ENCODE measurements at places on chromosomes 5 and 9.

DNA sequence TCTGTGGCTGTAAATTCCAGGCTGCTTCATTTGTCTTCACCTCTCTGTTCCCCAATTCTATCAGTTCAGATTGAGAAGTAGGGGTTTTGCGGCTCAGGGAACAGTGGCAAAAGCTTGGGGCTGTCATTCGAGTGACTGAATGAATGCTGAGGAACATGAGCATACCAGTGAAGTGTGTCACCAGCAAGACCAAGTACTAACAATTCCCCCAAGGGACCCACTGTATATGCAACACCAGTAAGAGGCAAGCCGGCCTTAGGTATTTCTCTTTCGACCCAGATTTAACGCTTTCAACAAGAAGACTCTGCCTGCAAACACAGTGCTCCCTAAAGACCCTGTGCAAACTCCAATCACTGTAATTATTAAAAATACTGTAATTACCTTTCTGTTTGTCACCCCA, 25.8 kb downstream of the KLHL3 start:
- no peak for DNase-seq

- DNase-seq: no peak
Measured at GRCh38 chr5:176632745-176633144, 2.3 kb downstream of the EIF4E1B start.

GRCh38 chr5:80010754-80011392, 19.8 kb upstream of the MTX3 start:
- DNase-seq: no peak

- no peak for DNase-seq
Measured at GRCh38 chr9:99264070-99264680, 42.1 kb downstream of the SEC61B start.

- DNase-seq: no peak
Measured at GRCh38 chr5:179357031-179357430, 11.8 kb upstream of the ADAMTS2 start.

DNA sequence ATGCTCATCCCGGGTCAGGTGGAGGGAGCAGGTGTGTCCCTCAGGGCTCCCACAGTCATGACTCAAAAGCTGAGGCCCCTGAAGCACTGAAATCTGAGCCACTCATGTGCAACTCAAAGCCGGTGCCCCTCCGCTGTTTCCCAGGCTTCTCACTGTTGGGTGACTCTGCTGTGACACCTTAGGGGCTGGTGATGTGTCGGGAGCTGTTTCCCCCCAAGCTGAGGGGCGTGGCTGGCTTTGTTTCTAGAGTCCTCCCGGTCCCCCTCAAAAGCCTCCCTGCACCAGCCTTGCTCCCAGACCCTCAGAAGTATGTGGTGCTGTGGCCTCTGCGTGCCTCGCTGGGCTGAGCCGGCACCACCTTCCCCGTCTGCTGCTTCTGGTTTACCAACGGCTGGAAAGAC, 39.7 kb downstream of the PLPP7 start:
- no peak for DNase-seq

- peak; percentile 38 for DNase-seq
Measured at GRCh38 chr5:32100230-32100629, 73.9 kb downstream of the GOLPH3 start.

DNA sequence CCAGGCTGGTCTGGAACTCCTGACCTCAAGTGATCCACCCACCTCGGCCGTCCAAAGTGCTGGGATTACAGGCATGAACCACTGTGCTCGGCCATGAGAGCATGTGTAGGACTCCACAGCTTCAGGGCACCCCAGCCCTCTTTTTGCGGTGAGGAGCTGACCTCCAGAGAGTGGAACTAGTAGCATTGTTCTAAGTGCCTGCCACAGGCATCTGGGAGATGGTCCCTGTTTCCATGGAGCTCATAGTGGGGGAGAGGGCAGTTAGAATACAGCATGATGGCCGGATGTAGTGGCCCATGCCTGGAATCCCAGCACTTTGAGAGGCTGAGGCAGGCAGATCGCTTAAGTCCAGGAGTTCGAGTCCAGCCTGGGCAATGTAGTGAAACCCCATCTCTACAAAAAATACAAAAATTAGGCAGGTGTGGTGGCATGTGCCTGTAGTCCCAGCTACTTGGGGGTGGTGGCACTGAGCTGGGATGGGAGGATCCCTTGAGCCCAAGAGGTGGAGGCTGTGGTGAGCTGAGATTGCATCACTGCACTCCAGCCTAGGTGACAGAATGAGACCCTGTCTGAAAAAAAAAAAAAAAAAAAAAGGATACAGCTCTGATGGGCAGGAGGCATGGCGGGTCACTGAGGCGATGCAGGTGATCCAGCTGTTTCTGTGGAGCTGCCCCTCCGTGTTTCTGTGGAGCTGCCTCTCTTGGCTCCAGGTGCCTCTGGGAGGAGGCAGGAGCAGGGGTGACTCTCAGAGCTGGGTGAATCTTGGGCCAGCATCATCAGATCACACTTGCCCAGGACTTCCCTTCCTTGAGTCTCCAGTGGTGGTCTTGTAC, 4.2 kb downstream of the ASS1 start:
- DNase-seq: no peak

GRCh38 chr5:139243425-139243970, 45.3 kb upstream of the SIL1 start:
- DNase-seq: no peak

GRCh38 chr5:39898731-39899130, 474.0 kb upstream of the DAB2 start:
- DNase-seq: no peak

DNA sequence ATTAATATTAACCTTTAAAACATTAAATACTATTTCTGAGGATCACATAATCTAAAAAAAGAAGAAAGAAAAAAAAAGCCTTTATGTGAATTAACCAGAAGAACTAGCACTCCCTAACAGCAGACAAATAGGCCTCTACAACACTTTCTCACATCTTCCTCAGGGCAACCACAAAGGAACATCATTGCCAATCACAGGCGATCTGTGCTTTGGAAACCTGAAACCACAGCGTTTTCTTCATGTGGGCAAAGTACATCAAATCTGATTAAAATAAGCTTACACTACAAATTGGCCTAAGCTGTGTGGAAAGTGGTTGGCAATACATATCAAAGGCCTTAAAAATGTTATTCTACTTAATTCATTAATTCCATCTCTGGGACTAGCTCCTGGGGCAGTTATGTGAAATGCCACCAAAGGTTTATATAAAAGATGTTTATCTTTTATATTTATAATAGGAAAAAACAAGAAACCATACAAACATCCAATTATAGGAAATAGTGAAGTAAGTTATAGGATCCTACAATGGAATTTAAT, 184.8 kb upstream of the TBCA start:
- DNase-seq: no peak

GRCh38 chr9:87607859-87608258, 110.2 kb downstream of the DAPK1 start:
- DNase-seq: no peak

DNA sequence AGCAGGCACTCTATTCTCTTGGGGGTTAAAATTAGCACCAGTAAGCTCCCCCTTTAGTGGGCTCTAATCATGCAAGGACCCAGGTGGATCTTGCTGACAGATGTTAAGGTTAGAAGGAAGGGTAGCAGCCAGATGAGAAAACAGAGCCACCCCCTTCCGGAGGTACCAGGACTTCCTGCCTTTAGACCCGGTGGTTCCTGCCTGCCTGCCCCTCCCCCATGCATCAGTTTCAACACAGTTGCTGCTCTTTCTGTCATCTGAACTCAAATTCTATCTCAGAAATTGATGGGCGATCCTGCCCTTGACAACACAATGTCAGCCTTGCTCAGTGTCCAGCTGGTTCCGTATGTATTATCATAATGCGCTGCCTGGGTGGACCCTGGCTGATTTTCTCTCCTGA, 287.3 kb downstream of the EBF1 start:
- DNase-seq: no peak

DNA sequence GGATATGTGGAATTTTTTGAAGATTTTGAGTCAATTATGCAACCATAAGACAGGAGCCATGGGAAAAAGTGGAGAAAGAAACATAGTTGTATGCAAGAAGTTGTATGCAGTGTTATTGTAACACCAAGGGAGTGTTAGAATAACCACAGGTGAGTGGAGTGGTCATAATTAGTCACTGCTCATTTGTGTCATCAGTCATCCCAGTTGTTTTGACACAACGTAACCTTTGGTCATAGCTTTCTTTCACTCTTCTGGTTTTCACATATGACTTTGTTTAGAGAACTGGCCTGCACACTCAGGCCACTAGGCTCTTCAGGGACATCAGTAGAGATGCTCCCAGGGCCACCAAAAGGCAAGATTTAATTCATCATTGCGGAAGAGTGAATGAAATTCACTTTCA, 158.7 kb upstream of the HMHB1 start:
- no peak for DNase-seq

DNA sequence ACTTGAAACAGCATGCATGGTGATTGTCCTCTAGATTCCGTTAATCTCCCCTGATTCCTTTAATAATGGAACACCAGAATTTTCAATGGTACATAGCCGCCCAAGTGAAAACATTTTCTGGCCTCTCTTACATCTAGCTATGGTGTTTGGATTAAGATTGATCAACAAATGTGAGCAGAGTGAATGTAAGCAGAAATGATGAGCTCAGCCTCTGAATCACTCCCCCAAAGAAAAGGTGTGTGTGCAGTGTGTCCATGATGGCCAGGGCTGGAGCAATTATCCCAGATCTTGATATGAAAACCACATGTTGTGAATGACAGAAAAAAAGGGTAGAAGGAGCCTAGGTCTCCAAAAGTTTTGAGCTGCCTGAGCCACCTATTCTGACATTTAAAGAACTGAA, 55.3 kb downstream of the OR2K2 start:
- no peak for DNase-seq
